ENCODE measurements at places on chromosomes 5 and 9. TPM values are rescaled to one million over a fixed set of nuclear protein-coding genes. Genes with fewer than 3 reads are reported as not detected.

DNA sequence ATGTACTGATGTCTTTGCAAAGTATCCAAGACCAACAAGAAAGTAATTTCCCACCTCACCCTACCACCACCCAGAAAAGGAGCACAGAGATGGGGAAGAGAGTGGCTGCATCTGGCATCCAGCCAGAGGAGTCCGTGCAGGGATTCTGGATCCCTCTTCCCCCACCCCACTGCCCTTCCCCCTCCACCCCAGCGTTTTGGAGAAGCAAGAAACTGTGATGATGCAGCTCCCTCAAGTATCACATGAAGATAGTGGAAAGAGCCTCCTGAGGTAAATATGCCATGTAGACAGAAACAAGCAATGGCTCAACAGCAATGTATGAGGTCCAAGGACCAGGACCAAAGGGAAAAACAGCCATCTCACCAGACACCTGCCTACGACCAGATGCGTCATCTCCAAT lies 153.8 kb downstream of the DEPDC1B start:
- no peak for DNase-seq

- peak; percentile 18 for DNase-seq
These were observed 49.3 kb upstream of the PPARGC1B start for GRCh38 chr5:149680810-149681221.

The GPR150 gene
- 0.42 TPM for polyA plus RNA-seq

- DNase-seq, result no peak
These were observed 326.0 kb upstream of the FTMT start for GRCh38 chr5:121525706-121526105.

DNA sequence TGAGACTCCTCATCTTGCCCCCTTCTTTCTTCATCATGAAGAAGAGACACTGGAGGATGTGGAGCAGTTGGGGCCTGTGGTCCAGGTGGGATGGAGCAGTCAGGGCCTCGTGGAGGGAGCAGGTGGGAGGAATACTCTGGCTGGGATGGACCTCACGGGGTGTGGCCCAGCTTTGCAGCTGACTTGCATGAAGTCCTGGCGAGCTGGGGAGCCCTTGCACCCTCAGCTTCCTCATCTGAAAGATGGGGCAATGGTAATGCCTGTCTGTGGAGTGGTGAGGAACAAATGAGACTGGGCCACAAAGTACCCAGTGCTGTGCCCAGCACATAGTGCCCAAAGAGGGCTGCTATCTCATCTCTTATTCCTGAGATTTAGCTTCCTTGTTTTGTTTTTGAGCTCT lies 91.5 kb downstream of the DAB2IP start:
- DNase-seq, result no peak

GRCh38 chr5:142856269-142856782 lies 86.1 kb downstream of the ARHGAP26 start:
- no peak for DNase-seq

GRCh38 chr9:92807757-92808725 lies 43.4 kb upstream of the BICD2 start:
- peak; percentile 29 for DNase-seq

The TIMD4 gene
- polyA plus RNA-seq, result 0.50 TPM

Measured in spinal cord (tissue), 10 donors.